Lower leg skin (tissue), 4 donors: ENCODE measurements at places on chromosomes 1 and 21. TPM values are rescaled to one million over a fixed set of nuclear protein-coding genes. Genes with fewer than 3 reads are reported as not detected.

CACHD1 gene
- 17.1 TPM for total RNA-seq

SLFNL1 gene
- not detected for total RNA-seq

FCRLA gene
- 0.19 TPM for total RNA-seq

NCAM2 gene
- total RNA-seq: 1.1 TPM

HNRNPU gene
- total RNA-seq: 262 TPM

AGBL4 gene
- total RNA-seq: 0.53 TPM

MYOM3 gene
- total RNA-seq: 1.9 TPM

FRRS1 gene
- 27.7 TPM for total RNA-seq

CA6 gene
- 17.4 TPM for total RNA-seq

AQP10 gene
- total RNA-seq: not detected

GRCh38 chr1:201222125-201222524 is 31.5 kb downstream of the IGFN1 start:
- peak; percentile 37 for DNase-seq

- no peak for DNase-seq
Observed at GRCh38 chr1:114080511-114081436, 72.9 kb downstream of the SYT6 start.

DNA sequence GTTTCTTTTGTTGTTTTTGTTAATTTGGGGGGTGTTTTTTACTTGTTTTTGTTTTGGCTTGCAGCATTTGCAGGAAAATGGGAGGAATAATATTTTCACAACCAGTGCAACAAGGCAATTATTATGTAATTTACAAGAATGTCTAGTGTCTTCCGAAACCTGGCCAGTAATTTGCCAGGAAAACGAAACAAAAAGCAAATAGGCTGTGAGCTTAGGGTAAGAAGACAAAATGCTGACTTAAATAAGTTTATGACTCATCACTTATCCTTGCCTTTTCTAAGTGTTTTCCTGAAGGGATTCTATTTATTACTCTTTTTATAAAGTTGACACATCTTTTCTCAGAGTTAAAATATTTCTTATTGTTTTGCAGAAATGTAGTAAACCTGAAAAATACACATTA is 49.8 kb downstream of the KCNT2 start:
- DNase-seq: peak; percentile 31

GRCh38 chr1:150887018-150887417 is at the start of gene CTXND2:
Gene CTXND2 (plus strand): TSS chr1:150887136. CDS start chr1:150912315, 25,179 bp downstream.
- no peak for DNase-seq

- DNase-seq: no peak
Observed at GRCh38 chr1:19062258-19063029, 106.0 kb upstream of the IFFO2 start.

- no peak for DNase-seq
Observed at GRCh38 chr1:116330846-116331245, 42.2 kb upstream of the ATP1A1 start.

DNA sequence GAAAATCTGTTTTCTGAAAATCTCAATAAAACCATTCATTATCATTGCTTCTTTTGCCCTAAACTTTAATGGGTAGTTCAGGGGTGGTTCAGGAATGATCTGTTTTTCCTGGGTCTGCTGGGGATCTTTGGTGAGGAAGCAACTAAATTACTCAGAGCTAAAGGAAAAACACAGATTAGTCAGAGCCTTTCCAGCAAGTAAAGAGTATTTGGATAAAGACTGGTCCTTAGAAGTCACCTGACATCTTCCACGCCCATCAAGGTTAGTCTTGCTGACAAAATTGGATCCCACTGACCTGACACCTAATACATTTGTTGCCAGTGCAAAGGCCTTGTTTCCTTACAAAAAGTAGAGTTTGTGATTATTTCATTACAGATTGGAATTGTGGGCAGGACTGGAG is 24.2 kb downstream of the HSPA13 start:
- DNase-seq: no peak

DNA sequence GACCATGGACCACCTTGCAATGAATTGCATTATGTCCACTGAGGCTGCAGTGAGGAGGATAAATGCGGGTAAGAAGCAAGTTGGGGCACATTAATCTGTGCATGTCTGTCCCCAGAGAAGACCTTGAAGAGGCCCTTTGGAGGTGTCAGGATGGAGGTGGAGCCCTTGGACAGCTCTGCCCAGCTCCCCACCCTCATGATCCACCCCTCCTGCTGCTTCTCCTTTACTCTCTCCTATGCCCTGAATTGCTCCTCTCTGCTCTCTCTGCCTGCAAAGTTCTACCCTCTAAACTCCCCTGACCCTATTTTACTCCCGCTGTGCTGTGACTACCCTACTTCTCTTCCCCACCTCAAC is 292.4 kb upstream of the USP24 start:
- no peak for DNase-seq

DNA sequence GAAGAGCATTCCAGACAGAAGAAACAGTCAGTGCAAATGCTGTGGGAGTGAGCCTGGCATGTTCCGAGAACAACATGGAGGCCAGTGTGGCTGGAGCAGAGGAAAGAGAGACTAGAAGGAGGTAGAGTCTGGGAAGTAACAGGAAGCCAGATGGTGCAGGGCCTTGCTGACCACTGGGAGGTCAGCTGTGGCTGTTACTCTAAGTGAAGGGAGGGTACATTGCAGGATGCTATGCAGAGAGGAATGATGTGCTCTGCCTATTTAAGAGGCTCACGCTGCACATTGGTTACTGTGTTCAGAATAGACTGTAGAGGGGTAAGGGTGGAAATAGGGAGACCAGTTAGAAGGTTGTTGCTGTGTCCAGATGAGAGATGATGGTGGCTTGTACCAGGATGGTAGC is 88.6 kb upstream of the CACNA1E start:
- no peak for DNase-seq

DNA sequence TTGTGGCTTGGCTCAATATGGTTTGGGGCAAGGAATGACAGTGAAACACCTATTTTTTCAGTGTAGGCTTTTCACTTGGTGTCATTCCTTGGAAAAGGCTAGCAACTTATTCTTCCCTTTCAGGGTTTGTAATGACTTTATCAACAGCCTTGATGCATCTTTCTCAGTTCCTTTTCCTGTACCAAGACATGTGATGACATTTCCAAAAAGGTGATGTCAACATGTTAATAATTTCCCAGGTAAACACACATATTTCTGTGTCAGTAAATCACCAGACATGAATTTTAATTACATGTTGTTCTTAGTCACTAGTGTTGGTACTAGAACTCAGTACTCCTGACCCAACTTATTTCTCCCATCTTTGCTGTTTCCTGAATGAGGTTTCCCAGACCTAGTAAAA is 37.8 kb upstream of the RRP15 start:
- DNase-seq: no peak

DNA sequence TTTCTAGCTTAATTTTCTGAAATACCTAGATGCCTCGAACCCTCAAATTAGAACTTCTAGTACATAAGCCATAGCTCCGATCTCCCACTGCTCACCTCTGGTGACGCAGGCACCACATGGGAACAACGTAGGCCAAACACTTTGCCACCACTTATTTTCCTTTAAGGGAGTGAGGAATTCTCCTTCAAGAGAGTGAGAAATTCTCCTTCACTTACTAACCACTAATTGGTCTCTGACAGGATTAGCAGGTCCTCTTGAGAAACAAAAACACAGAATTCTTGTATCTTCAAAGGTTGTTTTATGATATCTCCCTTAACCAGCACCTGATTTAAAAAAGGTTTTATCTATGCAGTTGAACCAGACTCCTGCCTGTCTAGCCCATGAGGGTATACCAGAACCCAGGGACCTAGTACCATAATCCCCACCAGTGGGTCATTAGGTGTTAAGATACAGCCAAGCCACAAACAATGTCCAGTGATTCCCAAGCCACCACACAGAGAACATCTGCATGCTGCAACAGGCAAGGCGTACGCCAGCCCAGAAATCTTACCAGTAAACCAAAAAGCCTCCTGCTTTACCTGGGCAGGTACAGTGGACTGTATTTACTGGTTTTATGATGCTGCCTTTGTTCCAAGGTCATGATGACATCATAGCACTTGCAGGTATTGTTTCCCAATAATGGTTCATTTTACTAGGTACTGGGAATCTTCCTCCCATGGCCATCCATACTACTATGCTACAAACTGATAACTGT is 20.3 kb upstream of the CXADR start:
- DNase-seq: no peak

GRCh38 chr1:42305639-42306038 is 29.4 kb downstream of the FOXJ3 start:
- no peak for DNase-seq

DNA sequence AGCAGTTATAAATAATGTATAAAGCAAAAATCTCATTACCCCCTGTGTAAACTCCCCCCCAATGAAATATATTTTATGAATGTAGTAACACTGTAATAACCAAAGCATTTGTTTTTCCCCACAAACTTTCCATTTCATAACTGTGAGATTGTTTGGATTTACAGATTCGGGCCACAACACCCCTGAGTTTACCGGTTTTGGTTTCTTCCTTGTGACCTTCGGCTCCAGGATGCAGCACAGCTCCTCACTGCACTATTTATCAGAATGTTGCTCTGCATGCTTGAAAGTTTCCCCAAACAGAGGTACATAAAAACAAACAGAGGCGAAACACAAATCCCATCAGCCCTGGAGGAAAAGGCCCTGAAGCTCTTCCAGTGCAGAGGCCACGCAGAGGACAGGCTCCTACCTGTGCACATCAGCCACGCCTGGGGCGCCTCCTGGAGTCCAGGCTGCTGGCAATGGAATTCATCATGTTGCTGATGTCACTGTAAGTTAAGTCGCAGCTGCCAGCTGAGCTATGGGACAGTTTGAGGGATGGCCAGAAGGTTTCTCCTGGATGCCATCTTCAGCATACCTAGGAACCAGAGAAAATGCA is 122.0 kb downstream of the LMO4 start:
- no peak for DNase-seq

DNA sequence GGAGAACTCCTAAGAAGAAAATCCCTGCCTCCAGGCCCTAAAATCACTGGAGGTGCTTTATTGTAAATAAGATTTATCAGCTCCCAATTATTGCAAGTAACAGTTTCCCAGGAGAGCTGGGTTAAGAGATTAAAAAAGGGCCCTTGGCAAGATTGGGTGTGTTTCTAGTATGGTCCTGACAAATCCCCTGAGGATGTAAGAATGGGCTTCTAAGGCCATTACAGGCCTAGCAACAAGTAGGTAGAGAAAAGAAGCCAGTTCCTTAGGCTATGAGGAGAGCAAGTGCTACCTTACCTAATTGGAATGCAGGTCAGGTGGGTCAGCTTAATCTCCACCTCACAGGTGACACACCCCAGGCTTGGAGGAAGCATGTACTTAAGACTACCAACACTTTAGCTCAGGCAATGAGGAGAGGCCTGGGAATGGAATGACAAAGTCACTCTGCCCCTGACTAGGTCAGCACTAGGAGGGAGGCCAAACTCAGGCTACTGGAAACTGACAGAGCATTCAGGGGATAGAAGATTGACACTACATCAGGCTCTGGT is 6.8 kb upstream of the OTUD7B start:
- DNase-seq: no peak

DNA sequence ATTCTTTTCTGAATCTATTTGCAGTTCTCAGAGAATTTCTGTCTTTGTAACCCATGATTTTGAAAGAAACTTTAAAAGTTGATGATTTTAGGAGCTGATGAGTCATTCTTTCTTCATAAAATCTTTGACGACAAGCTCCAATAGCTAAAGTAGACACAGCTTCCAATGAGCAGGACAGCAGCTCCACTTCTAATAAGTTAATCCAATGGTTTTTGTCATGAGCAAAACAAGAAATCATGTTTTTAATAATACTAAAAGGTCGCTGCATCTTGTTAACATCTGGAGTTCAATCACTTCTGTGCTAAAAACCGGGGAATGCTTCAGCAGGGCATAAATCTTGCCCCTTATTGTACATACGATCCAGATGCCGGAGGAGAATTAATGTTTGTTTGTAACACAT is 48.9 kb upstream of the GORAB start:
- DNase-seq: no peak

DNA sequence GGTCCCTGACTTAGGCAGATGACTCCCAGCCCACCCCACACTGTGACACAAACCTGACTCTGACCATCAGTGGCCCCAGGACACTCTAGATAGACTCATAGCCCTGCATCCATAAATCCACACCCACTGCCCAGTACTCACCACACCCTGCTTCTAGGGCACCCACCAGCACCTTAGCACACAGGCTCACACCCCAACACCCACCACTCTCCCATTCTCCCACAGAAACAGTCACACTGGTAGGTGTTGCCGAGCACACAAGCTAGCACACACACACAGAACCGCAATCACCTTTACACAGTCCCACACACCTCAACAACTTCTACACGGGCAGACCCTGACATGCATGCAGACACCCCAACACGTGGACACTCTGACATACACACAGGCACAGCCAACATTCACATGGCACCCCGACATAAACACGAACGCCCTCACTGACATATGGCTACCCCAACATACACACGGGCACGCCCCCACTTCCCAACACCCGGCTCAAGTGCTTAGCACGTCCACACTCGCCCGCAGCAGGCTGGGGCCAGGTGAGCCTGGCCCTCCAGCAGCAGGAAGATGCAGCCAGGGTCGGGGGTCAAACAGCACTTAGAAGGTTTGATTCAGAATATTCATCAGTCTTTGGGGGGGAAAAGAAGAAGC is 105.5 kb upstream of the TARDBP start:
- no peak for DNase-seq

DNA sequence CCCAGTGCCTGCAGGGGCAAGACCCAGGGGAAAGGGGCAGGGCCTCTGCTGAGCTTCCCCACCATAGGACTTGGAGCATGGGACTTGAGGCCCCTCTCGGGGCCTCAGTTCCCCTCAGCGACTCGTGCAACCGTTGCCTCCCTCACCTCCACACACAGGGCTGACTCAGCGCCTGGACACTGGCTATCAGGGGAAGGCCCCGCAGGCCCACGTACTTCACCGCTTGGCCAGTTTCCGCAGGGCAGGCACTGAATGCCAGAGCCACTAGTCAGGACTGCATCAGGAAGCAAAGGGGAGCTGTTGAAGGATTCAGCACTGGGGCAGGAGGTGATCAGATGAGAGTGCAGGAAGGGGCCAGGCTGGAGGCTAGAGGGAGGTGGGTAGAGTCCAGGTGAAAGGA is 15.5 kb upstream of the FAM131C start:
- DNase-seq: no peak

- no peak for DNase-seq
Observed at GRCh38 chr1:170461291-170461747, 70.6 kb upstream of the GORAB start.

- DNase-seq: no peak
Observed at GRCh38 chr1:163866564-163866963, 544.8 kb downstream of the NUF2 start.

DNA sequence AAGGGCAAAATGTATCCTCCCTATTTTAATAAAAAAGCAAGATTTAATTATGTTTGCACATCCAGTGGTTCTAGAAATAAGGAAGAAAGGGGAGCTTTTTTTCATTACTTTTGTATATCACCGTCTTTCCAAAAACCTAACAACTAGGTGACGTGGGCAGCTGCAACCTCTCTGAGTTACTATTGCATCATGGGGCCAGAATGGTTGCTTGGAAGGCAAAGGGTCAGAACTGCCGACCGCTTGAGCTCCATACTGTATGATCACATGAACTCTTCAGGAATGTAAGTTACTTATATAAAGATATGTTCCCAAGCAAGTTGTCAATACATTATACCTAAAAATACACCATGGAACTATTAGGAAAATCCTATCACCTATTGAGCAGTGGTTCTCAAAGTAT is 85.6 kb upstream of the HIVEP3 start:
- DNase-seq: no peak
